Cortex of kidney (tissue), 1 donor: ENCODE measurements at places on chromosomes 2 and 18.

- DNase-seq = no peak
Measured at GRCh38 chr2:63444565-63445288, 143.6 kb downstream of the WDPCP start.

GRCh38 chr2:159195697-159196096 is 90.8 kb downstream of the WDSUB1 start:
- DNase-seq = no peak

GRCh38 chr18:71352618-71353017 is 1063.8 kb downstream of the SOCS6 start:
- no peak for DNase-seq

- DNase-seq = no peak
Measured at GRCh38 chr2:48364100-48364499, 165.9 kb upstream of the STON1 start.

DNA sequence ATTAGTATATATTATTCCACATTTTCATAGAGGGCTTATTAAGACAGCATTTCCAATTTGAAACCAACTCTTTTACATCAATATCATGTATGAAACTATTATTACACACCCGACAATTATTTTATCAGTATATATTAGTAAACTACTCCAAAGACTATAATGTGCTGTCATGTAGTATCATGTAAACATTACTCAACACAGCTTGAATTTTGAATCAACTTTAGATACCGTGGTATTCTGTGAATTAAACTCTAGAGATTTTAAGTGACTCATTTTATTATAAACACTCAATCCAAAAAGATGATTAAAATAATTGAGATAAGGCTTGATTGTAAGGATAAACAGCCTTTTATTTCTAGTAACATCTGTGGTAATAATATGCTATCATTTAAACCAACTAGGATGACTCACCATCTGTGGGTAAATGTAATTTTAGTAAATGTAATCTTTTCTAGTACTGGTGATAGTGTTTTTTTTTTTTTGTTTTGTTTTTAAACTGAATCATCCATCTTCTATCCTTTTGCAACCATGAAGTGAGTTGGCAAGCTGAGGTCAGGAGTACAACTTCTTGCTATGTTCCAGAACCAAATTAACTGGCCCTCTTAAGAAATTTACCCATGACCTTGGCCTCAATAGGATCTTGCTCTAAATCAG is 144.3 kb upstream of the SMAD7 start:
- no peak for DNase-seq

DNA sequence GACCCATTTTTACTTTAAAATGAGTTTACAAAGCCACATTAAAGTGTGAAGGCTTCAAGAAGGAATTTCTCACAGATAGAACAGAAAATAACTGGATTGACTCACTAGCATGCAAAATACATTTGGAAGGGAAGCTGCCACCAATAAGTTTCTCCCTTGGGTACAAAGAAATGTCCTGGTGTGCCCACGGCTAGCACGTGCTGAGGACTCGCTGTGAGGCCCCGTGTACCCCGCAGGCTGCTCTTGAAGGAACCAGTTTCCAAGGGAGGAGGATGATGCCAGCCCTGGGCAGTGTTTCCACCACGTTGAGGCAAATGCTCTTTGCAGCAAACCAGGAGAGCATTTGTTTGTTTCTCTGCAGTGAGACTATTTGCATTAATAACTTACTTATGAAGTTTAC is 207.3 kb downstream of the SH3RF3 start:
- no peak for DNase-seq

DNA sequence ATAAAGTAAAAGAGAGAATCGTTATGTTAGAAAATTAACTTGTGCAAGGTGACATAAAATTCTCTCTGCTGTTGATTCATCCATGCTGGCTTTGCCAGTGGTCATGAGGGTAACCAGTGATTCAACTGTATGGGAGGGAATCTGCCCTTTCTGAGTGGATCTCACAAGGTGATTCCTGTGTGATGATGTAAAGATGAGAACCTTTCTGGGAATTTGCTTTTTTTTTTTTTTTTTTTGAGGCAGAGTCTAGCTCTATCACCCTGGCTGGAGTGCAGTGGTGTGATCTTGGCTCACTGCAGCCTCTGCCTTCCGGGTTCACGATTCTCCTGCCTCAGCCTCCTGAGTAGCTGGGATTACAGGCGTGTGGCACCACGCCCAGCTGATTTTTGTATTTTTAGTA is 23.3 kb downstream of the RAB31 start:
- DNase-seq = no peak

- no peak for DNase-seq
Measured at GRCh38 chr2:74764429-74765272, 69.3 kb upstream of the HK2 start.

DNA sequence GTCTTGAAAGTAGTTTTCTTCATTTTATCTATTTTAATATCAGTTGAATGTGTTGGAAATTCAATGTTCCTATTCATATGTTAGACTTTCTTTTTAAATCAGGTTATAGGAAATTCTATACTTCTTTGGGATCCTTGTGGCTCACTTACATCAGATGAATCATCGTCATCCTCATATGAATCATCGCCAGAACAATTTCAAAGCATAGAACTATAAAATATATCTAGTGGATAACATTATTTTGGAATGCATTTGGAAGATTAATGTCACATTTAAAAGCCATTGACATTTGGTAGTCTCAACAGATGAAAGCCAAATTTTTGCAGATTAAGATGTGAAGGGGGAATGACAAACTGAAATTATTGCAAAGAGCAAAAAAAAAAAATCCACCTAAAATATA is 94.1 kb downstream of the FAM161A start:
- no peak for DNase-seq

DNA sequence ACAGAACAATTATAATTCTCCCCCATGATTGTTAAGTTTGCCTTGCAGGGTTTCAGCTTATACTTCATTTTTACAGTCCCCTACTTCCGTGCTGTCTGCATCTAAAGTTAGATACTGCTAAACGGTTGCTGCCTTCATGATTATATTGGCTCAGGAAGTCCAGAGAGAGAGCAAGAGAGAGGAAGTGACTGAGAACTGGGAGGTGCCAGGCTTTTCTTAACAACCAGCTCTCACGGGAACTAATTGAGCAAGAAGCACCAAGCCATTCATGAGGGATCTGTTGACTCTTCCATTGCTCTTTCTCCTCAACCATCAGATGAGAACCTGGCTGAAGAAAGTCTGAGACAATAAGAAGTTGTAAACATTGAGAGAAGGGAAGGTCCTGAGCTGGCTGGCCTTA is 125.5 kb upstream of the SIX2 start:
- no peak for DNase-seq

- no peak for DNase-seq
Measured at GRCh38 chr2:9273486-9274130, 67.0 kb downstream of the ASAP2 start.

- no peak for DNase-seq
Measured at GRCh38 chr2:105364436-105365139, 27.2 kb downstream of the C2orf49 start.

DNA sequence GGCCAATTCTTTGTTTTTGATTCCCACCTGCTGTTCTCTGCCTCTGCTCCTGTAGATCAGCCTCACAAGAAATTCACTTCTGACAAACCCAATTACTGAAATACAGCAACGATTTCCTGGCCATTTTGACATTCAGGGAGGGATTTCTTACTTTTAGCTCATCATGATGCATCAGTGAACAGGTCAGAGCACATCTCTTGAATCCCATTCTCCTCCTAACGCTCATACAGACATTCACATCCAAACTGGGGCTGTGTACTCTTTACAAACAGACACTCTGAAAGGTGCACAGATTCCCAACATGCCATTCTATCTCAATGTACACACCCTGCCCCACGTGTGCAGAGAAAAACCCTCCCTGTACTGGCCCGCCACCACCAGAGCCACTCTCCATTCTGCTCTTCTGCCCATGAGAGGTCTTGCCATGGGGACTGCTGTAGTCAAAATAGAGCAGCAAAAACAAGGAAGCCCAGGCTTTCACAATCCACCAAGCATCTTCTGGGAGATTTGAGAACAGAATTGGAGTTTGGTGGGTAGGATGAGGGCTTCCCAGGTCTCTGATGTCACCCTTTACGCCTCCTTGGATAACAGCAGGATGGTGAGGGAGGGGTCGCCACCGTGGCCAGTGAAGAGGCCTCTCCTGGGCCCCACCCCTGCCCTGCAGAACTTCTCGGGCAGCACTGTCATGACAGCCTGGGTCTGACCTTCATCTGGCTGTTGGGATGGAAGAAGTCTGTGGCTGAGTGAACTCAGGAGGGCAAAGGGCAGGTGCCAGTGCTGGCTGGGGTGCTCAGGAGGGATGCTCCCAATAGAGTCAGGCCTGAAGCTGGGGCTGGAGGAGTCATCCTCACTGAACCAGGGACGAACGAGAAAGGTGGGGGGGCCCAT is 41.9 kb upstream of the ZFP36L2 start:
- DNase-seq = no peak

DNA sequence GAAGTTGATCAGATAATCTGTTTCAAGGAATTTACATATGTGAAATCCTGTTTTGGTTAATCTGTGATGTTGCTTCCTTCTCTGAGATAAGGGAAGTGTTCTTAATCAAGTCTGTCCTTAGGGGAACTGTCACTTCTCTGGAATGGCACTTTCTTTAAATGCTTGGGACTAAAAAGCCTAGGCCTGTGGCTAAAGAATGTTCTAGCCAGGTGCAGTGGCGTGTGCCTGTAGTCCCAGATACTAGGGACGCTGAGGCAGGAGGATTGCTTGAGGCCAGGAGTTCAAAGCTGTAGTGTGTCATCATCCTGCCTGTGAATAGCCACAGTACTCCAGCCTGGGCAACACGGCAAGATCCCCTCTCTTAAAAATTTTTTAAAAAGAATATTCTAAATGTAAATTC is 217.6 kb upstream of the SIX3 start:
- no peak for DNase-seq

DNA sequence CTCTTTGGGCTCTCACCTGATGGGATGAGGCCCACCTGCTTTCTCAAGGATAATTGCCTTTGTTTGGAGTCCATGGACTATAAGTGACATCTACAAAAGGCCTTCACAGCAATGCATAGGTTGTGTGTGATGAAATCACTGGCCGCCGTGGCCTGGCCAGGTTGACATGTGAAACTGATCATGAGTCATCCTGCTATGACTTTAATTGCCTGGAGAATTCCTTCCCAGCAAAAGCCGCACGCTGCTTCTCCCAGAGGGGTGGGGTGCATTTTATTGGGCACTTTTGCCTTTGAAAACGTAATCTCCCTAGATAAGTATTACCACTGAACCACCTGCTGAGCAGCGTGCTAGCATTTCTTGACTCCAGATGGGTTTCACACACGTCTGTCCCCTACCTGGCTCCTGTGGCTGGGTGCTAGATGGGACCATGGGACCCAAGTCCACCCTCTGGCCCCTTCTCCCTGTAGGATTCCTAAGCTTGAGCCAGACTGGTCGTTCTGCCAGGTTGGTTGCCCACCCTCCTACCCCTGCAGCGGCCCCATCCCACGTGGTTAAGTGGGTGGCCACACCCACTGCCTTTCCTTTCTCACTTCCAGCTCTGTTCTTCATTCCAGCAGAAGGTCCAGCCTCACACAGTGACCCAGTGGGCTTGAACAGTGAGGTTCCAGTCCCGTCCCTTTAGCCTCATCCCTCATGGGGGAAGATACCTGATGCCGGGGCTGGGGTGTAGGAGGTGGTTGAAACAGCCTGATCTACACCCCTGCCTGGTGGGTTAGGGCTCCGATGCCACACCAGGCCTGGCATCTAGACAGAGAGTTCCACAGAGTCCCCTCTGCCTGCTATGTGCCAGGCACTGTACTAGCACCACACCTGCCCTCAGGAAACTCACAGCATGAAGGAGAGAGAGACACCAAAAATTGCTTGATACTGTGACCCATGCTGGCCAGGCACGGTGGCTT is 89.6 kb downstream of the GBX2 start:
- DNase-seq = no peak

DNA sequence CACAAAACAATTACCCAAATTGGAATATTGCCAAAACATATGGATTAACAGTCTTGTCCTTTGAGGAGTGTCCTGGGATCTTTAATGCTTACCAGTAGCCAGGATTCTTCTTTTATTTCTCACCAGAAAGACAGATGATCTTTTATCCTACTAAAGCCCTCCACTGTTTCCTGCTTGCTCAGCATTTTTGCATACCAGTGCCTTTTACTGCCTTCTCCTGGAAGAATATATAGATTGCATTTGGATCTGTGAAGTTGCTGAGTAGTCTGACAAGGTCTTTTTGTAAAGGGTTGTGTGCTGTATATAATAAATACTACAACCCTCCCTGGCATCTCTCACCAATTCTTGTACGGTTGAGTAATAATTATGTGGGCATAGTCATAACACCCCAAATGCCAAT is 652.2 kb downstream of the LRRTM4 start:
- DNase-seq = no peak

DNA sequence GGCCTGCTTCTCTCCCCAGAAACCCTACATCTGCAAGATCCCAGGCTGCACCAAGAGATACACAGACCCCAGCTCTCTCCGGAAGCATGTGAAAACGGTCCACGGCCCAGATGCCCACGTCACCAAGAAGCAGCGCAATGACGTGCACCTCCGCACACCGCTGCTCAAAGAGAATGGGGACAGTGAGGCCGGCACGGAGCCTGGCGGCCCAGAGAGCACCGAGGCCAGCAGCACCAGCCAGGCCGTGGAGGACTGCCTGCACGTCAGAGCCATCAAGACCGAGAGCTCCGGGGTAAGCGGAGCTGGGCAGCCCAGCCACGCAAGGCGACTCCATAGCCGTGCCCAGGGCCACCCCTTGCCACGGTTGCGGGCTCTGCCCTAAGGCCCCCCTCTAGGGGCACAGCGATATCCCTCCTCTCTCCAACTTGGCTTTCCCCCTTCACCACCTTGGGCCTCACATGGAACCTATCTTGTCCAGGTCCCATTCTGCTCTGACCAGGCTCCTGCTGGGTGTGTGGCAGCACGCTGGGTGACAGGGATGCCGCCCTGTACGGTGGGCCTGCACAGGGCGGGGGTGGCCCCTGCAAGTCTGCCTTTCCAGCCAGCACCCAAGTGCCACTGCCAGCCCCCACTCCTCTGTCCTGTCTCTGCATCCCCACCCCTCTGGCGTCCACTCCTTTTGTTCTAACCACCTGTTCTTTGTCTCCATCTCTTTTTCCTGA is 248.9 kb downstream of the GLI2 start:
- no peak for DNase-seq

DNA sequence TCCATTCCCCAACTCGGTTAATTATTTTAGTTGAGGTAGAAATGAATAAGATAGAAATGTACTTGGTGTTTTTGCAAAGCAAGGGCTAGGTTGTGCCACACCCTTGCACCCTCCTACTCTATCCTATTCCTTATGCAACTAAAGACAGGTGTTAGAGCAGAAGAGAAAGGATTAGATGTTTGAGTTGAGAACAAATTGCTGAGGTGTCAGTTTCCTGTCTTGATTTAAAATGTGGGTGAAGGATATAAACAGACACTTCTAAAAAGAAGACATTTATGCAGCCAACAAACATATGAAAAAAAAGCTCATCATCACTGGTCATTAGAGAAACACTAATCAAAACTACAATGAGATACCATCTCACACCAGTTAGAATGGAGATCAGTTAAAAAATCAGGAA is 1256.2 kb downstream of the CNTNAP5 start:
- no peak for DNase-seq

DNA sequence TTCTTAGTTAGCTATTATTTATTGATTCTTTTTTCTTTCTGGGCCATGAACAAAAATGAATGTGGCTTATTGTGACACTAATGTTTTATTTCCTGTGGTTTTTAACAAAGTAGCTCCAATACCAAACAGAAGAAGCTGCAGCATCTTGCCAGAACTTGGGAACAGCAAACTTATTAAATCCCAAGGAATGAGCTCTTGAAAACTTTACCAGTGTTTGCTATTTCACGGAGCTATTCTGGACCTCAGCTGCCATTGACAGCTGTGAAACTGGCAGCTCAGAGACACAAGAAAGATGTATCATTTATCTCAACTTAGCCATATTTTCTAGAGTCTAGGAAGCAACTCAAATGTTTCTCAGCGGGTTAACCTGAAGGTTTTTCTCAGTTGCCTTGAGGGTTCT is 91.0 kb upstream of the NEUROD1 start:
- no peak for DNase-seq
